Activated T-helper 17 cell treated with anti-CD3 and anti-CD28 coated beads, Interleukin-2, amount 50 U/mL, for 72 hours (primary cell): ENCODE measurements at places on chromosomes 12 and 14. TPM values are rescaled to one million over a fixed set of nuclear protein-coding genes. Genes with fewer than 3 reads are reported as not detected.

INF2 gene
- 61.9 TPM for total RNA-seq

HOXC6 gene
- total RNA-seq: not detected

KRT6A gene
- not detected for total RNA-seq

GPRC5D gene
- not detected for total RNA-seq

HCAR3 gene
- total RNA-seq: not detected

LRRC10 gene
- total RNA-seq: not detected

PARPBP gene
- total RNA-seq: 23.7 TPM
